IPS DF 19.7 (cell line): ENCODE measurements at places on chromosomes 4 and X.

DNA sequence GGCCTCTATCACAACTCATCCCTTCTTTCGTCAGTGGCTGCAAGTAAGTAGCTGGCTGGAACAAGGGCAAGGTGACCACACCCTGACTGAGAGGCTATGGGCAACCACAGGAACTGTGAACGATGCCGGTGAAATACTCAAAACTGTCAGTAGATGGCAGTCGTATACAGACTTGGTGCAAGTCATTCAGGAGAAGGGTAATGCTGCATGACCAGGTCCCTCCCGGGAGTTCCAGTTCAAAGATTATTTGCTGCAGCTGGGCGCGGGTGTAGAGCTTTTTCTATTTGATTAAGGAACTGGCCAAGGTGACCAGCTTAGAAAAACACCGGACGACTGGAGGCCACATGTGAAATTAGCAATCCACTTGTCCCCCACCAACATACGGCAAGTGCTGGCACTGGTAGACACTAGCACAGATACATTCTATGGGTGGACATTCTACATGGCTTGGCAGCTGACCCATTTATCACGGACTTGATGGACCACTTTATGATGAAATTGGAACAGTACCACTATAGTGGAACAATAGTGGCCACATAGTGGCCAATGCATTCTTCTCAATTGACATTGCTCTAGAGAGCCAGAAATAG is 726.6 kb downstream of the TRAM1L1 start:
- peak; percentile 68 for DNase-seq

DNA sequence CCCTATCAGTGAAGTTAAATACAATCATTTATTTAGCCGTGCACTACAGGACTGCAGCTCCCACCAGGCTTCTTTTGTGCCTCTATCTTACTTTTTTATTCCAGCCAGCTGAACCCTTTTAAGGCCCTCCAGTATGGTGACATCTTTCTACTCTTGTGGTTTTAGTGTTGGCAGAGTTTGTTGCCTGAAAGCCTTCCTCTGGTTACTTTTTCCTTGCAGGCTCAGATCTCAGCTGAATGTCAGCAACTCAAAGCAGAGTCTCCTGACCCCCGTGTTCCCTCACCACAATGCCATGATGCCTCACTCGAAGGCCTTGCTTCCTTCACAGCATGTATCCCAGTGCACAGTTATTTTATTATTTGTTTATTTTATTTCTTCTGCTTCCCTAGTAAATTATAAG is 818.9 kb upstream of the LCORL start:
- DNase-seq, result no peak

GRCh38 chr4:24472514-24473308 is 111.6 kb downstream of the DHX15 start:
- no peak for DNase-seq

DNA sequence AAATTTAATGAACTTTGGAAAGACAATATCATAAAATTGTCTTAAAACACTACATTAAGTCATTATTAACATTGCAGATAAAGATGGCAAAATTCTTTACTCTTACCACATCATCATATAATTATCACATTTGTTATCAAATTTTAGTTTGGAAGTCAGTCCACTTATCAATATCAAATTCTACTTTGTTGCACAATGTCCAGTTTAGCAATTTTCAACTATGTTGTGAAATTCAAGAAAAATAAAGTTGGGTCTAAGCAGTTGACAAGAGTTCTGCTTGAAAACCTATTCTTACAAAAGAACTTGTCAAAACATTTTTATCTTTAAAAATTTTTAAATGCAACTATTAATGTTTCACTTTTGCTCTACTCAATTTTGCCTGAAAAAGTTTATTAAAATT is 44.7 kb upstream of the TET2 start:
- DNase-seq, result no peak

- DNase-seq, result no peak
These were observed 887.3 kb upstream of the DIAPH2 start for GRCh38 chrX:95797344-95797743.

- DNase-seq, result no peak
These were observed 880.6 kb upstream of the INTU start for GRCh38 chr4:126752126-126752525.

DNA sequence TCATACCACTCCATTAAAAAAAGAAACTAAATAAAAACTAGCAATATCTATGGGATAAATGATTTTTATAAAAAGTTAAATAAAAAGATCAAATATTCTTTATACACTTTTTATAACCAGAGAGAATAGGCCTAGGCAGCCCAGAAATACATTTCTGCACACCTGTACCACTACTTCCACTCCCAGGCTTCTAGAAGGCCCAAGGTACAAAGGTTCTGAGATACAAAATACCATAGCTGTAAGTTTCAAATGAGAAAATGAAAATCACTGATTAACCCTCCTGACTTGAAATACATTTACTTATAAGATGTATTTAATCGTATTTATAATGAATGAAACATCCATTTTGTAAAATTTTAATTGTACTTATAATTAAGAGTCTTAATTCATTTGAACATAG is 226.5 kb upstream of the MAB21L2 start:
- no peak for DNase-seq

DNA sequence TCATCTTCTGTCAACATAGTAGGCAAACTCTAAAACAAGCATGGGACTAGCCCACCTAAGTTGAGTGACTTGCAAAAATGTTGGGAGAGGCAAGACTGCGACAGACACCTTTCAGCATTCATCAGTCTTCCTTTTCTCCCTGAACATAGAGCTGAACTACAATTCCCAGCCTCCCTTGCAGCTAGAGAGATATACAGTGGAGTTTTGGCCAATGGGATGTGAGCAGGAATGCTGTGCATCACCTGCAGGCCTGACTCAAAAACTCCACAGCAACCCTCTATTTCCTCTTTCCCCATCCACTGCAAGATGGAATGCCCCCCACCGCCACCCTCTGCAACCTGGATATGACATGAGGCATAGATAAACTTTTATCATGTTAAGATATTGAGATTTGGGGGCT is 66.5 kb downstream of the PDHA1 start:
- DNase-seq, result no peak

GRCh38 chr4:53043055-53043454 is 180.9 kb downstream of the RASL11B start:
- DNase-seq, result no peak

GRCh38 chr4:127327491-127327890 is 305.3 kb upstream of the INTU start:
- DNase-seq, result no peak

DNA sequence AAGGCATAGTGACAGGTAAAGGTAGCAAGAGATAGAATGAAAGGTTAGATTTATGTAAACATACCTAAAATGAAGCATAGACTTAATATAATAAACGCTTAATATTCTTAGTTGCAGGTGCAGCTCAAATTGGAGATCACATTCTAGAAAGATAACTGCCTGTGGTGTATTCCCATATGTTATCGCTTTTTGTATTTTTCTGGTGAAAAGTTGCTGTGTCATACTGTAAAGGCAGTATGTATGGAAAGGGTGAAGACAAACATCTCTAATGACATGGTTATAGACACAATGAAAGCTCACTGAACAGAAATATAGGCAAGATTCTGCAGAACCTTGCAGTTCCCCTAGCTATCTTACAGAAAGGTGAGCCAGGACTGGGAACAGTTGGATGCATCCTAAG is 240.3 kb downstream of the DCLK2 start:
- DNase-seq, result no peak

DNA sequence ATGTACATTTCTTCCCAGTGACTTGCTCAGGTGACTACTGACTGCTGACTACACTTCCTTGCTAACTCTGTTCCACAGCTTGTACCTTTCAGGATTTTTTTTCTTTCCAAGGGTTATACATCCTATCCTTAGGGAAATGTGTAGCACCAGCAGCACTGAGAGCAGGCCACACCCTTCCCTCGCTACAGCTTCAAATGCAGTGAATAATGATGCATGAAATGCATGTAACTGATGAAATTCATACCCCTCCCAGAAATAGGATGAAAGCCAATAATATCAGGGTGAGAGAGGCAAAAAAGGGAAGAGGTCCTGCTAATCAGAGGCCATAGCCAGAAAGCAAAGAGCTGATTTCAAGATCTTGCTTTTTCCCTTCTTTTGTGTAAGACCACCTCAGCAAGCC is 6.2 kb upstream of the FGF16 start:
- DNase-seq, result no peak

GRCh38 chr4:170038769-170039168 is 12.6 kb upstream of the MFAP3L start:
- DNase-seq, result no peak

GRCh38 chrX:132909643-132910042 is 48.8 kb downstream of the HS6ST2 start:
- no peak for DNase-seq

- DNase-seq, result peak; percentile 9
These were observed 114.5 kb downstream of the GATB start for GRCh38 chr4:151646322-151646721.

DNA sequence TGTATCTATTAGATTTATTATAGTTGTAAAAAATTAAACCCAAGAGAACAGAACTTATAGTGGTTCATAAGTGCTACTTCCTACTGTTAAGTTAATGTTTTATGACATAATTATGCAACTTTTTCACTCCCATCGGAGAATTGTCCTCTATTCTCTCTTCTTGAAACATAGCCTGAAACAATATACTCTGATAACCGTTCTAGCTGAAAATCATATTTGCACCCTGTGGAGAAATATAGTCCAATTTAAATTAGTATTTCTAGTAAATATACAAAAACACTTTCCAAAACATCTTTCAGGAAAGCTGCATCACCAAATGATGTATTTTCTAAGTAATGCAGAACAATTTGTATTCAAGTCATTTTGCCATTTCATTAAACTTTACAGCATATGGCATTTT is 586.4 kb downstream of the PRR32 start:
- DNase-seq, result no peak

DNA sequence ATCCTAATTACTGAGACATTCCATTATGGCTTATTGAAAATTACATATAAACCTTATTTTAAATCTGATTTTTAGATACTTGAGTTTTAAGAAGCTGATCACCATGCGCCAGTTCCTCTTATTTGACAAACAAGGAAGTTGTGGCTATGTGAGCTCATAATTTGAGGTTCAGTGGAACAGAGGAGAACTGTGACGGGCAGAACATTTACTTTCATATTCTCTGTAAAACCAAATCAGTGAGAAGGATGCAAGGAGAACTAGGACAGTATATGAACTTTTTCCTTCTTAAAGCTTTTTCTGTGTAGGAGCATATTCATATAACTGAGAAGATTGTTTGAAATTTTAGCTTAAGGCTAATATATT is 25.3 kb downstream of the STIM2 start:
- DNase-seq, result no peak

- no peak for DNase-seq
These were observed 387.3 kb upstream of the TECRL start for GRCh38 chr4:64796581-64796980.

DNA sequence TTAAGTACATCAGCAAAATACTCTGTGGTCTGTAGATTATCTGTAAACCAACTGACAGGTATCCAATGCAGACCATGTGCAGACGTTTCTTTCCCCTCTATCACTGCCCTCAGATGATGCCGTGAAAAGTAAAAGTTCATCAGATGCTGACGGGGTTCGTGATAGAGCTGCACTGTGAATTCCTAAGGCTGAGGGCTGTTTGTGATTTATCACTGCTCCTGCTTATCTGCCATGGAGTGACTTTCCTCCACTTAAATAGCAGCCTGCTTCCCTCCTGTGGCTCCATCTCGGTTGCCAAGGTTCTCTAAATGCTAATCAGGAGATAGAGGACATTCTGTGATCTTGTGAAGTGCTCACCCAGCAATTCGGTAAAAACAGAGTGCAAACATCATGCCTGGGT is 89.3 kb upstream of the SRD5A3 start:
- DNase-seq, result no peak

DNA sequence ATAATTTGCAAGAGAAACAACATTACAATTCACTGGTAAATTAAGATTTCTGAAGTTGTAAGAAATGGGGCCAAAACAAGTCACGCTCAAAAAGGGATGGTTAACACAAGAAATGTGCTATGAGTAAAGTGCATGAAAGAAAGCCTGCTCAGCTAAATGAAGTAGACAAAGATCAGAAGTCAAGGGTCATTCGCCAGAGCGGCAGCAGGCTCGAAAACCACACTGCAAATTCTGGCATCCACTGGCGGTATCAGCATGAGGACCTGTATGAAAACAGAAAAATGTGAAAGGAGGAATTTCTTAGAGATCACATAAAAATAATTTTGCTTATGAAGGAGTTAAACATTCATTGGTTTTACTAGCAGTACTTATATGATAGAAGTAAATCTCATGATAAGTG is 49.6 kb downstream of the FBXL5 start:
- DNase-seq, result no peak

GRCh38 chr4:122744229-122744628 is 11.7 kb downstream of the BBS12 start:
- DNase-seq, result no peak

- DNase-seq, result no peak
These were observed 19.9 kb downstream of the RPS6KA6 start for GRCh38 chrX:84168095-84168494.

DNA sequence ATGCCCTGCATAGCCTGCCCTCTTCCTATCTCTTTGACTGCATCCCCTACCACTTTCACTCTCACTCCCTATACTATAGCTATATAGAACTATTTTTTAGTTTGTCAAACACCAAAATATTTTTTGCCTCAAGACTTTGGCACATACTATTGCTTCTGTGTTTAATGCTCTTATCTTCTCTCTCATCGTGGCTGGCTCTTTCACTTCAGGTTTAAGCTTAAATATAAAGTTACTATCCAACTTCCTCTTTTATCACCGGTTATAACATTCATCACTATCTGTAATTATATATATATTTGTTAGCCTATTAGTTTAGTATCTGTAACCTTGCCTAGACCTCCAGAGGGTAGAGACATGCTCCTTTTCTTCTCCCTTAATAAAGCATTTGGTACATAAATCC is 11.5 kb upstream of the HMGB2 start:
- DNase-seq, result no peak

GRCh38 chr4:167555338-167556022 is 321.2 kb upstream of the SPOCK3 start:
- no peak for DNase-seq

DNA sequence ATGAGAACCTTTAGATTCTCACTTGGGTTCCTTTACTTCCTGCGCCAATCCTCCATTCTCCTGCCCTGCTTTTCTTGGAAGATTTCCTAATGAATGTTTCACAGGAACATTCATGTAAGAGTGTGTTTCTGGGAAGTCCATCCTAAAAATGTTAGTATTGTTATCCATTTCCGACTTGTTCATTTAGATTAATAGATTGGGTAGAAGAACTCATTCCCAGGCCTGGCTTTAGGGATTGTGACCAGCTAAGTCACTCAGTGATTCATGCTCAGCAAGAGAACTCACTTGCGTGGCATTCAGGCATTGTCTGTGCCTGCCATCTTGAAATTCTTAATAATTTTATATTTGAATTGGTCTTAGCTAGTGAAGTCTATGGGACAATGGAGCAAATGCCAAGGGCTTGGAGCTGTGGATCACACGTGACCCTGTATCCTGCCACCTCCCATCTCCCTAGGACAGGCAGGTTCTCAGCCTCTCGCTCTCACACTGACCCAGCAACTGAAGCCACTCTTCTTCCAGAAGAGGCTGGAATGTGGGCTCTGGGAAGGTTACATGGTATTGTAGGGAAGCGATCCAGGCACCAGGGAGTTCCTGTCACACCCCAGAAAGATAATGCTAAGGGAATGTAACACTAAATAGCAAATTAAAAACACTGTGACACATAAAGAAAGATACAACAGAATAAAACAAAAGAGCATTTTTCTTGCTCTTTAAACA is 562.1 kb downstream of the TMA16 start:
- DNase-seq, result no peak

- no peak for DNase-seq
These were observed 50.0 kb downstream of the LUZP4 start for GRCh38 chrX:115339441-115340025.

GRCh38 chr4:102447413-102447812 is 53.7 kb upstream of the NFKB1 start:
- DNase-seq, result no peak

- no peak for DNase-seq
These were observed 9.9 kb upstream of the ANAPC4 start for GRCh38 chr4:25367004-25367621.
